NB4 (cell line): ENCODE measurements at places on chromosomes 16 and 17.
A peak's percentile ranks its signal among the peaks of the same experiment; 100 is the strongest.

DNA sequence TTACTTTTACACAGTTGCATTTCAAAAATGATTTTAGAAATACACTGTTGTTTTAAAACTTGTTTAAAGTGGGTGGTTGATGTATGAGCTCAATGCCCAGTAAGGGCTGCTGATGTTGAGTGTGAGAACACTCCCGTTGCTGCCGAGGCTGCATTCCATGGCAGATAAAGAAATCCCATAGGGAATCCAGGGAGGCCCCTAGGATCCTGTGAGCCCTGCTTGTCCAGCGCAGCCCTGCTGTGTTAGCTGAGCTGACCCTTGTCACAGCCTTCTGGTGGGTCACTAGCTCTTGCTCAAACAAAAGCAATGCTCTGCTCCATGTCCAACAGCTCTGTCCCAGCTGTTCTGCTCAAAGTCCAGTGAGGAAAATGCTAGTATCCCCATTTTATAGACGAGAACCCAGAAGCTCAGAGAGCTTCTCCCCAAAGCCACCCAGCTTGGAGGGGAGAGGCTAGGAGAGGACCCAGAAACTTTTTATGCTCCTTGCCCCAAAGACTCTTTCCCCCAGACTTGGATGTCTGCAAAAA, 18.6 kb upstream of the COL1A1 start:
- DNase-seq, result no peak

- no peak for DNase-seq
Observed at GRCh38 chr17:72571813-72572396, 451.1 kb downstream of the SOX9 start.

DNA sequence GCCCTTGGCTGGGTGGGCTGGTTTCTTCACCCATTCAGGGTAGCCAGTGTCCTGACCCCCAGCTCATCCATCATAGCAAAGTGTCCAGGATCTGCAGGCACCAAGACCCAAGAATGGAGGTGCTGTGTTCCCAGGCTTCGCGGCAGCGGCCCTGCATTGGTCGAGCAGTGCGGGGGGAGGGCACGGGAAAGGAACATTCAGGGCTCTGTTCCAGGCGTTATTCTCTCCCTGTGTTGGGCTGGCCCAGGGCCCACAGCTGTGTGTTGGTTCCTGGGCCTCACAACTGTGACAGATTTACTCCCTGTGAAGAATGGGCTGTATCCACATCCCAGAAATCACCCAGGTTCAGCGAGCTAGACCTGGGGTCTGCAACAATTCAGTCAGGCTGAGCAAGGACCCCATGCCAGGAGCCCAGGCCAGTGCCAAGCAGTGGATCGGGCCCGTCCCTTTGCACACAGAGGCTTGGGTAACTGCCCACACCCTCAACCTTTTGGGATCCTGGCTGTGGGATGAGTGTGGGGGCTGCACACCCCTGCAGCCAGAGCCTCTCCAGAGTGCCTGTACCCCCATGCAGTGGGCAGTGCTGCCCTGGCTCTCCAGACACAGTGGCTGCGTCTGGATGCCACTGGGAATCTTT, 10.0 kb downstream of the GPT2 start:
- DNase-seq, result no peak

DNA sequence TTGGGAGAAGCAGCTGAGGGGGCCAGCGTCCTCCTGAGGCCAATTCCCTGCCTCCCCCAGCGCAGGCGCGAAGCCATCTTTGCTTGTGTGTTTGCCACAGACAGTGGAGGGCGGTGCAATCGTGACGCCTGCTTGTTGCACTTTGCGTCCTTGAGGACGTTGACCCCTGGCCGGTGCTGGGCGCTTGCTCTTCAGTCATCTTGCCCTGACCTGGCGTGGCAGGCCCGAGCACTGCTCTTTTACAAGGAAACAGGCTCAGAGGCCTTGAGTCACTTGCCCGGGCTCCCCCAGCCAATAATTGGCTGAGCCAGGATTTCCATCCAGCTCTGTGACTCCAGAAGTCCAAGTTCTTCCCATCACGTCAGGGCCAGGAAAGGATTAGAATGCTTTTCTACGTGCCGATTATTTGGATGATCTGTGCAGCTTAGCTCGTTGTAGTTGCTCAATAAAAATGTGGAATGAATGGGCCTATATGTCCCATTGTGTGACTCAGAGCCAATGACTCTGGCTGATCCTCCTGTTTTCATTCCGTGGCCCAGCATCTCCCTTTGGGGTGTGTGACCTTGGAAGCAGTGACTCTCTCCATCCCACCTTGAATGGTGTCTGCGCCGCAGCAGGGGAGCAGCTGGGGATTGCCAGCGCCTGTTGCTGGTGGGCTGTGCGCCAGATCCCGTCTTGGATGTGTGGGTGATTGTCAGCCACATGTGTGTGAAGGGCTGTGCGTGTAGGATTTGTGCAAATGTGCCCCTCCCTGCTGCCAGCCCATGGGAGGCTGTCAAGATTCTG, 214.1 kb downstream of the SEC14L1 start:
- no peak for DNase-seq

GRCh38 chr17:36899250-36900159, 37.8 kb upstream of the LHX1 start:
- no peak for DNase-seq

- DNase-seq, result no peak
Observed at GRCh38 chr17:63395075-63395805, 50.9 kb downstream of the CYB561 start.

GRCh38 chr17:38697061-38697820, 7.8 kb upstream of the MLLT6 start:
- DNase-seq, result no peak

GRCh38 chr16:11681976-11682654, 13.9 kb downstream of the SNN start:
- DNase-seq, result peak; percentile 24

DNA sequence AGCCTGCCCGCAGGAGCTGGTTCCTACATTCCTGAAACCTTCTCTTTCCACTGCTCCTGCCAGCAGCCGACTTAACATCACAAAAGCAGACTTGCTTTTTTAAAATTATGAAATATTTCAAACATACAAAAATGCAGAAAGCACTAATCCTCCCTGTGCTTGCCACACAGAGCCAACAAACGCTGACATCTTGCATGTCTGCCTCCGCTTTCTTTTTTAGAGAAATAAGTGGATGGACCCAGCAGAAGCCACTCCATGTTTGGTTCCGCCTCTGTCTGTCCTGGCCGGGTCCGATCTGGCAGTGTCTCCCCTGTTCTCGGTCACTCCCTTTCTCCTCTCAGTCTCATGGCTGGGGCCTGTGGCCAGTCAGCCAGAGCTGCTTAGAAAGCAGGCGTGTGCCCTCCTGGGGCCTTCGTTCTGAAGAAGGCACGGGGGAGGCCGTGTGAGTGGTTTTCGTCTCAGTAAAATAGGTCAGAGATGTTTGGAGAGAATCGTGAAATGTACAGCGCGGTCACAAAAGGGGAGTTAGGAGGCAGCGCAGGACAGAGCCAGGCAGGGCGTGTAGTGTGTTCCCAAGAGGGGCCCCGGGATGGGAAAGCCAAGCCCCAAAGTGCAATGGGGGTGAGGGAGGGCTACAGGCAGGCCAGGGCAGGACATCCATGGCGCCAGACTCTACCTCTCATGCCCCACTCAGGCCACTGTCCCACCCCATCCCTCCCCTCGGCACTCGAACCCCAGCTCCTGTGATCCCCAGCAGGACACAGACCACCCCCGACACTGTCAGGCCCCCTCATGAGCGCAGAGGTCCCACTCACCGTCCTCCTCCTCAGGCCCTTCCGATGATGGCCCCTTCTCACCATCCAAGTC, 23.2 kb downstream of the MXRA7 start:
- DNase-seq, result no peak

DNA sequence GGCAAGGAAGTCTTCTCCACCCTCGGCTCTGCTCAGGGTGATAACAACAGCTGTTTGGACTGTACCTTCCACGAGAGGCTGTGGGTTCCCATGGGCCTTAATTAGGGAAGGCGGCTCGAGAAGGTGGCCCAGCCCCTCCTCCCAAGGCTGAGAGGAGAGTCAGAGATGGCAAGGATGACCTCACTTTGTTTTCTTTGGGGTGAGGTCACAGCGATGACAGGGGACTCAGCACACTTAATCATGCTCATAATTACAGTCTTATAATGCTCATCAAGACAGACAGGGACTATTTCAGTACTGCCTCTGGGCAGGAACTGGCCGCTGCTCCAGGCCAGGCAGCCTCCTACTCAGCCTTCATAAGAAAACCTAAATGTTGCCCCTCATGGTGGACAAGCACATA, 19.7 kb downstream of the WFDC1 start:
- DNase-seq, result no peak

DNA sequence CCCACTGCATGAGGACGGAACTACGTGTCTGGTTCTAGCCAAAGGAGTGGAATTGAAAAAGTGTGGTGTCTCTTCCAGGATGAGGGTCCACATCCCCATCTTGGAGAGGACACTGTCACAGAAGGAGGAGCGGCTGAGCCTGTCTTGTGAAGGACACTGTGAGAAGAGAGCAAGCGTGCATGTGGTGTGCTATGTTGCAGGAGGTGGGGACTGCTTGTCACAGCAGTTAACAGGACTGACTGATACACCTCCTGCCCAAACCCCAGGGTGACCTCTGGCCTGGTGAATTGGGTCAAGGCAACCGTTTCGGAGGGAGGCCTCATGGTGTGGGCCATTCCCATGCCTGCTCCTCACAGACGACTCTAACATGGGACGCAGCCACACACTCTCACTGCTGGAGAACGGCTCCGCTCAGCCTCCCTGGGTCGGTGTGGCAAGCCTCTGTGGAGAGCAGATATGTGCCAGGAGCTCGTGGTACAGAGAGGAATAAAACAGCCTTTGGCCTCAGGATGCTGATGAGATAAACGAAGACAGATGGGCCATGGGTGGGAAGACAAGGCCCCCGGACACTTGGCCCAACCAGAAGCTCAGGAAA, 56.4 kb upstream of the RBFOX3 start:
- DNase-seq, result no peak

GRCh38 chr16:71635632-71636031, 9.6 kb downstream of the MARVELD3 start:
- peak; percentile 38 for DNase-seq

GRCh38 chr16:70582280-70582978, 58.8 kb downstream of the SF3B3 start:
- DNase-seq, result peak; percentile 55

DNA sequence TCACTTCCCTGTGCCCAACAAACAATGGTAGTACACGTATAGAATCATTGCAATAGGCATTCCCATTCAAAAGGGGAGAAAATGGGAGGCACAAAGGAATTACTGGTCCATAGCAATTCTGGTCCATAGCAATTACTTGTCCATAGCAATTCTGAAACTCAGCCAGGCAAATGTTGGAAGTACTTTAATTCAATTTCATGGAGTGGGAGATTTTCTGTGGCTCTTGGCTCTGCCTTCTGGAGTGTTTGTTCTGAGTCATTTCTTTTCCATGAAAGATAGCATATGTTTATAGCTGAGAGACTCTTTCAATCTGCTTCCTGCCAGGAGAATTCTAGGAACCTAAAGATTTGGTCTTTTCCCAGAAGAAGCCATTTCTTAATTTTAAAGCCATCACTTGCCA, 182.8 kb upstream of the ELAC2 start:
- no peak for DNase-seq

- DNase-seq, result no peak
Observed at GRCh38 chr17:725746-726145, 6.7 kb upstream of the TLCD3A start.

- DNase-seq, result peak; percentile 77
Observed at GRCh38 chr16:30941600-30942425, 7.1 kb upstream of the ORAI3 start.
